ENCODE measurements at places on chromosomes 12 and 14. TPM values are rescaled to one million over a fixed set of nuclear protein-coding genes. Genes with fewer than 3 reads are reported as not detected.

GRCh38 chr14:90275820-90276219 is 19.5 kb downstream of the PSMC1 start:
- no peak overlapping the region for H3K4me3 ChIP-seq
- no peak overlapping the region for H3K27ac ChIP-seq
- H3K36me3 ChIP-seq = peaks cover 52% of the 10 kb centered on the region
- no peak for DNase-seq
- no peaks in the 10 kb centered on the region for H3K4me1 ChIP-seq

The FAM90A1 gene
- not detected for total RNA-seq

DNA sequence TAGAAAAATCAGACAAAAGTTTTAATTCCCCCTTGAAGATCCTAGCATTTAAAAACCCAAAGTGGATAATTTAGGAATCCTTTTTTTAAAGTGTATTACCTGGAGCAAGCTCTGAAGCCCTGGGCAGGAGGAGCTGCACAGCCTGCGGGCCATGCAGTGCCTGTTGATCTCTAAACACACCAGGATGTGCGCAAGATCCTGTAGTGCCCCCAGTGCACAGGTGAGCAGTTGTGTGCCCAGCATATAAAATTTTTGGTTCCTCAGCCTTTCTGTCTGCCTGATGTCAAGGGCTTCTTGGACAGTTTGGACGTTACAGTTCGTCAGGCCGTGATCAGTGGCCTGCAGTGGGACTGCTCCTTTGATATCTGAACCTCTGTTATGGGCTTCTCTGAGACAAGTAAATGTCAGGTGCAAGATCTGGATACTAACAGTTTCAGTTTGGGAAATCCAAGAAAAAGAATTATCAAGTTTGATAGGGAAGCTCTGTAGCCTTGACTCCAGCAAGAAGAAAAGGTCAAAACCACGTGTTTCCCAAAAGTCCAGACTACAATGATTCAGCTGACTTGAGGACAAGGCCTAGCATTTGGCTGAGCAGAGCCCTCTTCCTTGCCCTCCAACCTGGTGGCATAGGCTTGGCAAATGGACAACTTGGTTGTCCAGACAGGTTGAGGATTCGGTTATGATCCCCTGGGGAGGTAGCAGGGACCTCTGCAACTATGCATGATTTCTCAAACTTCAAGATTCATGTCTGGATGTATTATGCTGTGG is 1.0 kb downstream of the ATXN7L3B start:
- H3K27ac ChIP-seq = peak overlapping the region; percentile 85
- H3K27me3 ChIP-seq = no peaks in the 10 kb centered on the region
- no peak for DNase-seq
- H3K4me1 ChIP-seq = peaks cover 39% of the 10 kb centered on the region
- peak overlapping the region; percentile 78 for H3K4me3 ChIP-seq

The NOVA1 gene
- total RNA-seq = 35.1 TPM

- no peak overlapping the region for H3K4me3 ChIP-seq
- no peaks in the 10 kb centered on the region for H3K27me3 ChIP-seq
- H3K4me1 ChIP-seq = no peaks in the 10 kb centered on the region
- no peak for DNase-seq
Measured at GRCh38 chr12:14664434-14665023, 31.9 kb downstream of the GUCY2C start.

The TAS2R46 gene
- total RNA-seq = 2.0 TPM

DNA sequence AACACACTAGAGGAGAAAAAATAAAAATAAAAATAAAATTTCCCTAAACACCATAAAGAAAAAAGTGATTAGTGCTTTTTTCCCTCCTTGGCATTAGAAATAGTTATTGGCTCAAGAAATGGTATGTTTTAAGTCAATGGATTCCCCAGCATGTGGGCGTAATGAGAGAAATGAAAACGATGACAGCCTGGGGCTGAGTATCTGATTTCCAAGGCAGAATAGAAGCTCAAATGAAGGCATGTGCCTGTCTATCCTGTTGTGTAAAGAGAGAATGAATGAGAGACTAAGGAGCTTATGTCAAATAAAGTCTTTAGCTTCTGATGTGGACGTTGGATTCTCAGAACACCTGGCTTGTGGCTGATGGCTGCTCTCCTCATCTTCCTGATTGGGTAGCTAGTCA is 1408.4 kb upstream of the TMEM132C start:
- H3K27me3 ChIP-seq = no peaks in the 10 kb centered on the region
- H3K36me3 ChIP-seq = no peaks in the 10 kb centered on the region
- no peak overlapping the region for H3K27ac ChIP-seq
- H3K4me1 ChIP-seq = no peaks in the 10 kb centered on the region
- no peak for DNase-seq

- H3K27me3 ChIP-seq = no peaks in the 10 kb centered on the region
- no peaks in the 10 kb centered on the region for H3K36me3 ChIP-seq
- H3K4me3 ChIP-seq = no peak overlapping the region
- H3K4me1 ChIP-seq = peaks cover 12% of the 10 kb centered on the region
- no peak for DNase-seq
Measured at GRCh38 chr14:67999290-67999689, 179.7 kb downstream of the RAD51B start.

DNA sequence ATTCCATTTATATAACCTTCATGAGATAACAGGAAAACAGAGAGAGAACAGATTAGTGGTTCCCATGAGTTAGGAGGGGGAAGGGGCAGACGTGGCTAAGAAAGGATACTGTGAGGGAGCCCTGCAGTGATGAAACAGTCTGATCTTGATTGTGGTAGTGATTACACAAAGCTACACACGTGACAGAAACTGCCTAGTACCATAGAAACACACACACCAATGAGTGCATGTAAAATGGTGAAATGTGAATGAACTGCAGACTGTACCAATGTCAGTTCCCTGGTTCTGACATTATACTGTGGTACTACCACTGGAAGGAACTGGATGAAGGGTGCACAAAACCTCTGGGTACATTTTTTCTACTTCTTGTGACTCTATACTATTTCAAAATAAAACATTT is 36.9 kb downstream of the NRDE2 start:
- H3K4me1 ChIP-seq = no peaks in the 10 kb centered on the region
- H3K27me3 ChIP-seq = no peaks in the 10 kb centered on the region
- no peak overlapping the region for H3K4me3 ChIP-seq
- no peak overlapping the region for H3K27ac ChIP-seq
- DNase-seq = no peak

DNA sequence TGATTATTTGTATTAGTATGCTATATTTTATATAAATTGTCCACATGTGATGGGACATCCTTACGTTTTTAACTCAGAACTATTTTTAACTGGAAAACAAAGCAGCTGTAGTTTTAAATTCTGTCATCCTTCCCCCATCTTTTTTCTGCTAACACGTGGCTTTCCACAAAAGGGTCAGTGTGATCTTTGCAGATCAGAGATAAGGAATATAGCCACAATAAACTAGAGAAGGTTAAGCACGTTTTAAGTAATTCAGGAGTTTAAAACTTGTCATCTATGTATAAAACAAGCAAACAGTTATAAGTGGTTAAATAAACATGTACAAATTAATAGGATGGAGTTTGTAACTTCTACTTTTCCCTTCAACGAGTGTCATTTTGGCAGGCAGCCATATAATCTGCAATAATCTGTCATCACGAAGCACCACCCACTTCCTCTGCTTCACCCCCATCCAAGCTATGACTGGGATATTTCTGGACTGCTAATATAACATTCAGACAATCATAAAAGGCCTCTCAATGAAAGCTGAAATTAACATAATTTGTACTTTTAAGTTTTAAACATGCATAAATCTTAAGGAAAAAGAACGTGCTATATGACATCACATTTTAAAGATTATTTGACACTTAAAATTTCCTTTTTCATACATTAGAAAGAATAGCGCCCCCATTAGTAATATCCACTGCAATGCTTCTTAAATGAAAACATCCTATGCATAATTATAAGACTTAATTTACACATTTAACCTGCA is 15.3 kb downstream of the TAOK3 start:
- peaks cover 24% of the 10 kb centered on the region for H3K4me1 ChIP-seq
- H3K27ac ChIP-seq = peak overlapping the region; percentile 18
- no peak for DNase-seq
- H3K4me3 ChIP-seq = no peak overlapping the region
- H3K27me3 ChIP-seq = no peaks in the 10 kb centered on the region
- H3K36me3 ChIP-seq = no peaks in the 10 kb centered on the region

The NT5DC3 gene
- 5.2 TPM for total RNA-seq

The RAPGEF3 gene
- total RNA-seq = 52.3 TPM

GRCh38 chr14:54901380-54902142 is 1.1 kb downstream of the GCH1 start:
- peak overlapping the region; percentile 64 for H3K4me3 ChIP-seq
- no peaks in the 10 kb centered on the region for H3K36me3 ChIP-seq
- H3K27me3 ChIP-seq = no peaks in the 10 kb centered on the region
- H3K27ac ChIP-seq = peak overlapping the region; percentile 69
- no peak for DNase-seq

The E2F7 gene
- 2.2 TPM for total RNA-seq

DNA sequence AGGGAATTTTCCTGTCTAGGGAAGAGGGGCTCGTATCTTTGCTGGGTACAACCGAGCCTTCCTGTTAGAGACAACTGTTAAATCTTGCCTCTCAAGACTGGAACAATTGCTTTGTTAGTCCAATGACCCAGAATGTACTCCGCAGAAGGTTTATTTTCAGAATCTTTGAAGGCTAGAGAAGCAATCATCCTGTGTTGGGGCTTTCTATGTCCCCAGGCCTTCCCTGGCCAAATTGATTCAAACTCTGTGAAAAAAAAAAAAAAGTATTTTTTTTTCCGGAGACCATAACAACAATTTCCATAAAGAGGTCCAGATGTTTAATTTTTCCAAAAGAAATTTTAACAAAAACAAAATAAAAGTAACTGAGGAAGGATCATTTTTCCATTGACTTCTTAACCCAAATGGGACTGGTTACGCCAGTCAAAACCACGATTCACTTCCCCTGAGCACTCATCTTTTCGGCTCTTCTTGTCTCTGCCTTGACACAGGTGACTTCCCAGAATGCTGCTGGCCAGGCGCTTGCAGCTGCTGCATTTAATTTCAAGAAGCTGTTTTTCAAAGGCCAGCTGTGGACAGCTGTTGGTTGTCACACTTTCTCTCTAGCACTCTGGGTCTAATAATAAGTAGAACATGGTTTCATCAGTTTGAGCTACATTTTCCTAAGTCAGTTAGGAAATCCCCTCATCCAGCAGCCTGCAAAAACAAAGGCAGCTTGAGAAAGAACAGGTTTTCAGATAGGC is 81.6 kb upstream of the MANSC4 start:
- peaks cover 12% of the 10 kb centered on the region for H3K4me1 ChIP-seq
- H3K27me3 ChIP-seq = no peaks in the 10 kb centered on the region
- peak overlapping the region; percentile 43 for H3K27ac ChIP-seq
- H3K36me3 ChIP-seq = no peaks in the 10 kb centered on the region
- no peak overlapping the region for H3K4me3 ChIP-seq
- DNase-seq = no peak

The STYK1 gene
- total RNA-seq = 6.4 TPM

The PZP gene
- not detected for total RNA-seq

The GNB3 gene
- total RNA-seq = 5.2 TPM

GRCh38 chr12:131895640-131896079 is 1.2 kb downstream of the ULK1 start:
- peak overlapping the region; percentile 98 for H3K27ac ChIP-seq
- peaks cover 48% of the 10 kb centered on the region for H3K4me1 ChIP-seq
- DNase-seq = no peak
- H3K4me3 ChIP-seq = peak overlapping the region; percentile 85
- peaks cover 11% of the 10 kb centered on the region for H3K36me3 ChIP-seq

The PTGER2 gene
- 10.3 TPM for total RNA-seq

The TMEM63C gene
- total RNA-seq = 27.0 TPM

- no peak overlapping the region for H3K27ac ChIP-seq
- no peaks in the 10 kb centered on the region for H3K36me3 ChIP-seq
- peaks cover 18% of the 10 kb centered on the region for H3K4me1 ChIP-seq
- no peak for DNase-seq
- H3K4me3 ChIP-seq = no peak overlapping the region
Measured at GRCh38 chr12:123101526-123101925, 49.4 kb downstream of the PITPNM2 start.

The GPX2 gene
- total RNA-seq = 77.3 TPM

The HECTD4 gene
- total RNA-seq = 79.6 TPM

The TMPRSS12 gene
- total RNA-seq = not detected

GRCh38 chr14:23137192-23137812 is 18.2 kb upstream of the CEBPE start:
- H3K27ac ChIP-seq = no peak overlapping the region
- peaks cover 24% of the 10 kb centered on the region for H3K4me1 ChIP-seq
- no peak overlapping the region for H3K4me3 ChIP-seq
- no peaks in the 10 kb centered on the region for H3K27me3 ChIP-seq
- H3K36me3 ChIP-seq = no peaks in the 10 kb centered on the region

- no peak within 1 kb of the TSS for H3K27ac ChIP-seq
- H3K36me3 ChIP-seq = no peaks in the 10 kb centered on the region
- H3K4me3 ChIP-seq = no peak within 1 kb of the TSS
- H3K27me3 ChIP-seq = peaks cover 14% of the 10 kb centered on the region
- peaks cover 25% of the 10 kb centered on the region for H3K4me1 ChIP-seq
- DNase-seq = no peak
Measured at GRCh38 chr12:114405519-114406271, at the start of gene TBX5. Gene TBX5, minus strand, starts transcription at chr12:114406144. Its CDS starts 2,246 bp downstream, at chr12:114403898.

The ADAM20 gene
- 1.2 TPM for total RNA-seq

The PAH gene
- total RNA-seq = not detected

DNA sequence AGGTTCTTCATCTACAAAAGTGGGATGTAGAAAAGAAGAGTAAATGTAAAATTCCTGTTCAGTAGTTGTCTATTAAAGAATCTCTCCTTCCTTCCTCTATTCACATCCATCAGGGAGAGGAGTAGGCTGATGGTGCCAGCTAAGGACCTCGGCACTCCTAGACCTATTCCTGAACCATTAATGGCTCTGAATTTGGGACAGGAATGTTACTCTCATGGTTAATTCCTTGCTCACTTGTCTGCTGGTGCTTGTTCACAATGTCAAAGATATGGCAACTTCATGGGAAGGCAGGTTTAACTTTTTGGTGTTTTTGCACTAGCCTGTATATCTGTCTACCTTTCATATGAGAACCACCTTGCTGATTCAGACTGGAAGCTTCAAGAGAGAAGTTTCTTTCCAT is 206.6 kb downstream of the DAD1 start:
- no peaks in the 10 kb centered on the region for H3K36me3 ChIP-seq
- DNase-seq = no peak
- H3K4me1 ChIP-seq = no peaks in the 10 kb centered on the region

GRCh38 chr12:42442311-42442759 is 116.4 kb downstream of the PPHLN1 start:
- H3K4me3 ChIP-seq = no peak overlapping the region
- no peak for DNase-seq
- no peaks in the 10 kb centered on the region for H3K4me1 ChIP-seq
- peaks cover 9% of the 10 kb centered on the region for H3K36me3 ChIP-seq
- no peak overlapping the region for H3K27ac ChIP-seq
- no peaks in the 10 kb centered on the region for H3K27me3 ChIP-seq

Data from vagina (tissue), 2 donors.